ENCODE measurements at places on chromosomes 5 and 9. TPM values are rescaled to one million over a fixed set of nuclear protein-coding genes. Genes with fewer than 3 reads are reported as not detected.

RHOBTB3 gene
- total RNA-seq, result 196 TPM

PTPDC1 gene
- total RNA-seq, result 11.7 TPM

BARHL1 gene
- total RNA-seq, result not detected

CCDC152 gene
- total RNA-seq, result 1.3 TPM

NOP16 gene
- total RNA-seq, result 19.2 TPM

PCDHA1 gene
- total RNA-seq, result not detected

TTC23L gene
- not detected for total RNA-seq

OR13C4 gene
- total RNA-seq, result not detected

ZFYVE16 gene
- total RNA-seq, result 10.2 TPM

CER1 gene
- 2.0 TPM for total RNA-seq
